Vein endothelial cell (primary cell): ENCODE measurements at places on chromosomes 11 and 22. TPM values are rescaled to one million over a fixed set of nuclear protein-coding genes. Genes with fewer than 3 reads are reported as not detected.

The MFRP gene
- under 0.01 TPM in 2 replicates for total RNA-seq

The BAD gene
- total RNA-seq: 59.6 and 75.5 TPM in 2 replicates

The SCGB1D2 gene
- not detected in 2 replicates for total RNA-seq

The MUC2 gene
- not detected in 2 replicates for total RNA-seq

The TMPRSS5 gene
- 0.19 and 0.33 TPM in 2 replicates for total RNA-seq

The RASGRP2 gene
- 0.98 and 1.1 TPM in 2 replicates for total RNA-seq

The PANX3 gene
- total RNA-seq: not detected in 2 replicates

The PTPRCAP gene
- total RNA-seq: 0.19 and 0.33 TPM in 2 replicates

The HORMAD2 gene
- total RNA-seq: not detected in 2 replicates

The FOXR1 gene
- total RNA-seq: not detected in 2 replicates

The ALDH3B1 gene
- 0.67 and 2.0 TPM in 2 replicates for total RNA-seq

The TNKS1BP1 gene
- total RNA-seq: 64.3 and 75.8 TPM in 2 replicates

The AGBL2 gene
- total RNA-seq: 0.10 and 3.6 TPM in 2 replicates

The SMC1B gene
- not detected in 2 replicates for total RNA-seq

The SHANK2 gene
- total RNA-seq: 0.19 TPM in 1 of 2 replicates, not detected in the other

The CD3D gene
- not detected in 2 replicates for total RNA-seq

The NPTXR gene
- total RNA-seq: 0.33 and 0.38 TPM in 2 replicates

The RIMBP3B gene
- total RNA-seq: not detected in 2 replicates

The ABCC8 gene
- not detected in 2 replicates for total RNA-seq

The MAP6 gene
- total RNA-seq: under 0.01 and 0.48 TPM in 2 replicates

The TPBGL gene
- under 0.01 TPM in 1 of 2 replicates, not detected in the other for total RNA-seq

The C22orf15 gene
- 0.98 TPM in 1 of 2 replicates, not detected in the other for total RNA-seq

The GRAMD4 gene
- total RNA-seq: 10.0 and 18.0 TPM in 2 replicates

The MS4A6E gene
- not detected in 2 replicates for total RNA-seq

The FIBIN gene
- not detected in 2 replicates for total RNA-seq

The NRGN gene
- total RNA-seq: 2.6 and 4.8 TPM in 2 replicates

The OR52E4 gene
- not detected in 2 replicates for total RNA-seq

The IL17RA gene
- 8.3 and 10.1 TPM in 2 replicates for total RNA-seq

The ASRGL1 gene
- total RNA-seq: 10.5 and 16.7 TPM in 2 replicates

The KIF18A gene
- total RNA-seq: 8.5 and 12.8 TPM in 2 replicates
